Fibroblast of skin of abdomen (primary cell): ENCODE measurements at places on chromosomes 2 and 18.

GRCh38 chr18:37588289-37588688 is 22.7 kb upstream of the CELF4 start:
- no peak for DNase-seq

GRCh38 chr2:158395166-158395565 is 61.4 kb downstream of the CCDC148 start:
- DNase-seq: no peak

GRCh38 chr18:63320975-63321265 is 1.4 kb upstream of the BCL2 start:
- no peak for DNase-seq

DNA sequence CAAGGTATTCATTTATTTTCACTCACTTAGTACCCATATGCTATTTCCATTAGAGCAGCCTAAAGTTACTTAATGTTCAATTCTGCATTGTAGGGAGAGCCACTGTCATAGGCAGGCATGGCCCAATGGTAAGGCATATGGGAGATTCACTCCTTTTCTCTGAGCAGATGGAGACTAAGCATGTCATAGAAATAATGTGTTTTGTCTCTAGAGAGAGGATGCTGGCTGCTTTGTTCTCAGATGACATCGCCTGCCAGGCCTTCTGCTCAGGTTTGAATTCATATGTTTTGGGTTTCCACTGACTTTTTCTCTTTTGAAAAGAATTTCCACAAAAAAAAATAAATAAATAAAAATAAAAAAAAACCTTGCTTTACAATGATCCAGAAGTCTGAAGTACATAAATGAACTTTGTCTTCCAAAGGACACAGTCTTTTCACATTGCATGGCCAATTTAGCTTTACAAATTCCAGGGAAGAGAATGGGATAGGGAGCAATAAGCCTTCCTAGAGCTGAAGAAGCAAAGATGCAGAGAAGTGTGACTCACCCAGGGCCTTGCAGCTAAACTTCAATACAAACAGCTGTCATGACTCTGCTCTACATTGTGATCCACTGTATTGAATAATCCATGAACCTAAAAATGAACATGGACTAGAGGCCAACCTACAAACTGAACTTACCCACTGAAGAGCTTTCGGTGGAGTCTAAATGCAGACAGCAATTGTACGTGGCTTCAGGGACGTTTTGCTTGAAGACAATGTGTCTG is 422.5 kb downstream of the CMPK2 start:
- peak; percentile 22 for DNase-seq

DNA sequence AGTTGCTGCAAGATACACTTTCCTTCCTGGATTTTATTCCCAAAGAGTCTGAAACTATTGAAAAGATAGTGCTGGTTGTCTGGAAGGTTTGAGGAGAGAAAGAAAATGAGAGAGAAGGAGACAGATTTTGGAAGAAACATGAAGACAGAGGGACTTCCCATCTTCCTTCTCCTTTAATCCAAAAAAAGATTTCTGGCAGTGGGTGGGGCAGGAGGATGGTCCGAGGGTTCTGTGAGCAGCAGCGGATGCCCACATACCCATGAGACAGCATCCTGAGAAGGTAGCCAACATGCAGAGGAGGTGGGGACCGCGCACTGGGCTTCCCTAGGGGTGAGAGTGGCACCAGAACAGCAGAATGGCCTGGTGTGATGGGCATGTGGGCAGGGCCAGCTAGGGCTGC is 84.6 kb downstream of the APOB start:
- no peak for DNase-seq

- DNase-seq: peak; percentile 24
Observed at GRCh38 chr2:164220265-164220664, 401.0 kb downstream of the GRB14 start.

GRCh38 chr2:240524963-240525718 is 32.6 kb downstream of the ANKMY1 start:
- DNase-seq: no peak

GRCh38 chr18:23950644-23951043 is 63.9 kb upstream of the TTC39C start:
- no peak for DNase-seq

DNA sequence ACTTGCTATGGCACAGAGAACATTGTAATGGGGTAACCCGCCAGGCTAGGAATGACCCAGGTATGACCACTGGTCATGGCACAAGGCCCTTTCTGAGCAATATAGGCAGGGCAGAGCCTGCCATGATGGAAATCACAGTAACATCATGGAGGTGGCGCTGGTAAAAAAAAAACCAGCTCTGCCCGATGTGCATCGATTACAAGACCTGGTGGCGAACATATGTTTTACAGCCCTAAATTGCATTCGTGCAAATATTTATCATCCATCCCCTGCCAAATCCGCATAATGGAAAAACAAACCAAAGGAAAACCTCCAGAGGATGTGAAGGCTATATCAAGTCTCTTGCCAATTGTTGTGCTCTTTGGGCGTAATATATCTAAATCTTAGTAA is 60.6 kb downstream of the SEMA4F start:
- DNase-seq: no peak
